Stimulated activated CD4-positive, alpha-beta T cell treated with anti-CD3 and anti-CD28 coated beads, TNF-alpha, amount 100 ng/mL, for 24 hours (primary cell): ENCODE measurements at places on chromosomes 12 and 14.

DNA sequence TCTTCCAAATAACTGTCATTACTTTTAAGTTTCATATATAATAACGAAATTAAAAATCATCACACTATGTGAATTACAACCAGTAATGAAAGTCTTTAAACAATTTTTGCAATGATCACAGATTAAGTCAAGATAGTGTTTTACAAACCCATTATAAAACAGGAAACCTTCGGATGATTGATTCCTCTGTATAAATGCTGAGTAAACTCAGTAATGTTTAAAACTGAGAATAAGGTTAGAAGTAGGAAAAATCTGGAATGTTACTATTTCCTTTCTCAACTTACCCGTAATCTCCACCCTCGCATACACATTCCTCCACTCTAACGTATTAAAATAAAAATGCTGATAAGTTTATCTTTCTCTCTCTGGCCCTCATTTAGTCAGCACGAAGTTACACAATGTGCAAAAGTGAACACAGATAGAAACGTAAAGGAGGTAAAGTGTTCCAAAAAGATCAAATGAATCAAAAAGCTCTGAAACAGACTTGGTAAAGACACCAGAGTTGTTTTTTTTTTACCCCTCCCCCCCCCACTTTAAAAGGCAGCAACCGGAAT, 1.6 kb downstream of the ZFC3H1 start:
- no peak for DNase-seq

- no peak for DNase-seq
Measured at GRCh38 chr14:20409226-20409625, 4.1 kb downstream of the TEP1 start.

DNA sequence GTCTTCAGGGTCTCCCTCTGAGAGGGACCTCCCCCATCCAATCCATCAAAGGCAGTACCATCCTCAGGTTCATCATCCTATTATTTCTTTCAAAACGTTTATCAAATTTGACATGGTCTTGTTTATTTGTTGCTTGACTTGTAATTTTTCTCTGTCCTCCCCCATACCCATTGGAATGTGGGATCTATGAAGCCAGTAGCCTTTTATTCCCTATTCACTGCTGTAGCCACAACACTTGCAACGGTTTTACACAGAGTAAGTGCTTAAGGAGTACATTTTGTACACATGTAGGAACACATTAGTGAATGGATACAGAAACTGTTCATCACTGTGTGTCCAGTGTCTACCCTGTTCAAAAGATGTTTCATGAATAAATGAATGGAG, 41.5 kb downstream of the IGF1 start:
- DNase-seq = no peak

- no peak for DNase-seq
Measured at GRCh38 chr12:46751173-46751572, 74.6 kb downstream of the SLC38A4 start.

GRCh38 chr14:23483236-23483854, 13.8 kb downstream of the NGDN start:
- no peak for DNase-seq

GRCh38 chr12:108629151-108629550, 4.5 kb downstream of the SELPLG start:
- DNase-seq = no peak

- no peak for DNase-seq
Measured at GRCh38 chr12:64675795-64676194, 65.5 kb downstream of the RASSF3 start.

GRCh38 chr12:110134691-110135411, 10.7 kb downstream of the IFT81 start:
- no peak for DNase-seq

DNA sequence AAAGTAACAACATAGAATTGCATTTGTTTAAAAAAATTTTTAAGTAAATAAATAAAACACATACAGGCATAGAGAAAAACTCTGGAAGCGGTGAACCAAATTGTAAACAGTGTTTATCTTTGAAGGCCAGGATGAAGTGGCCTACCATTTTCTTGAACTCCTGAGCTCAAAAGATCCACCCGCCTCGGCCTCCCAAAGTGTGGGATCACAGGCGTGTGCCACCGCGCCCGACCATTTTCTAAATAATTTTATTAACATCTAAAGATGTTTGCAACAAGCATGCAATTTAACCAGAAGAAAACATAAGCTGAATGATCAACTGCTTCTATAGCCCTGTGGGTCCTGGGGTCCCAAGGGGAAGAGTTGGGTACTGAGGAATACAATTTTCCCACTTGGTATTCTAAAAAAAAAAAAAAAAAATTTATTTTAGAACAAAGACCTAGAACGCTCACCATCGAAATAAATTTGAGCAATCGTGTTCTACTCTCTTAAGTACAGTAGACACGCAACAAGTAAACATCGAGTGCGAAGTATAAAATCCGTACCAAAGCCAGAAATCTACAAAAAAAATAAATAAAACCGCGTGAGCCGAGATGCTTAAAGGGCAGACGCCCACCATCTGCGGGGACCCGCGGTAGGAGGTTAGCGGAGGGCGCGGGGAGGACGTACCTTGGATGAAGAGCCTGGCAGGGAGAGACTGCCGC, 484 bp downstream of the MIS18BP1 start:
- no peak for DNase-seq

GRCh38 chr12:43957732-43958372, 122.0 kb downstream of the TMEM117 start:
- no peak for DNase-seq

GRCh38 chr14:57179273-57179672, 89.4 kb downstream of the EXOC5 start:
- no peak for DNase-seq

GRCh38 chr14:64696355-64696857, 7.8 kb upstream of the PLEKHG3 start:
- DNase-seq = no peak

GRCh38 chr12:122076743-122077495, 1.6 kb upstream of the MLXIP start:
- no peak for DNase-seq

GRCh38 chr12:10068644-10069043, 30.1 kb downstream of the CLEC1A start:
- DNase-seq = no peak

- no peak for DNase-seq
Measured at GRCh38 chr14:106530423-106531107, 1004.2 kb downstream of the TMEM121 start.

DNA sequence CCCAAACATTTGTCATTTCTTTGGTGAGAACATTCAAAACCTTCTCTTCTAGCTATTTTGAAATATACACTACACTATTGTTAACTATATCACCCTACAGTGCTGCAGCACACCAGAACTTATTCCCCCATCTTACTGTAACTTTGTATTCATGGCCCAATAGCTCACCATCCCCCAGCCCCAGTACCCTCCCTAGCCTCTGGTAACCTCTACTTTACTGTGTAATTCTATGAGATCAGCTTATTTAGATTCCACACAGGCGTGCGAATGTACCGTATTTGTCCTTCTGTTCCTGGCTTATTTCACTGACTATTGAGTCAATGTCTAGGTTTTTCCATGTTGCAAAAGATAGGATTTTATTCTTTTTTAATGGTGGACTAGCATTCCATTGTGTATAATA, 469.0 kb downstream of the TMEM132D start:
- no peak for DNase-seq

- DNase-seq = no peak
Measured at GRCh38 chr12:111792155-111792855, 25.6 kb downstream of the ALDH2 start.

DNA sequence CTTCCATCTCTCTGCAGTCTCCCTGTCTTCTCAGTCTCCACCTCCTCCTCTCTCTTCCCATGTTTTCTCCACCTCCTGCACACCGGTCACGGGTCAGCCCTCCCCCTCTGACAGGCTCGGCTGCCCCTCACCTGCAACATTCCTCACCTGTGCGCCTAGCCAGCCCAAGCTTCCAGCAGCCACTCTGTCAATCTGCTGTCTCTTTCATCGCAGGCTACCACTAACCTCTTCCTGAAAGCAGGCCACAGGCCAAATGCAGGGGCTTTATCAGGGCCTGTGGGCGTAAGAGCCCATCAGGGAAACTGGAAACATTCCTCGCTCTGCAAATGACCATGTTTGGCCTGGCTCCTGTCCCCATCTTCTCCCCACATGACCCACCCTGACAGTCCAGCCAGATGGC, 34.5 kb downstream of the CMKLR1 start:
- no peak for DNase-seq

DNA sequence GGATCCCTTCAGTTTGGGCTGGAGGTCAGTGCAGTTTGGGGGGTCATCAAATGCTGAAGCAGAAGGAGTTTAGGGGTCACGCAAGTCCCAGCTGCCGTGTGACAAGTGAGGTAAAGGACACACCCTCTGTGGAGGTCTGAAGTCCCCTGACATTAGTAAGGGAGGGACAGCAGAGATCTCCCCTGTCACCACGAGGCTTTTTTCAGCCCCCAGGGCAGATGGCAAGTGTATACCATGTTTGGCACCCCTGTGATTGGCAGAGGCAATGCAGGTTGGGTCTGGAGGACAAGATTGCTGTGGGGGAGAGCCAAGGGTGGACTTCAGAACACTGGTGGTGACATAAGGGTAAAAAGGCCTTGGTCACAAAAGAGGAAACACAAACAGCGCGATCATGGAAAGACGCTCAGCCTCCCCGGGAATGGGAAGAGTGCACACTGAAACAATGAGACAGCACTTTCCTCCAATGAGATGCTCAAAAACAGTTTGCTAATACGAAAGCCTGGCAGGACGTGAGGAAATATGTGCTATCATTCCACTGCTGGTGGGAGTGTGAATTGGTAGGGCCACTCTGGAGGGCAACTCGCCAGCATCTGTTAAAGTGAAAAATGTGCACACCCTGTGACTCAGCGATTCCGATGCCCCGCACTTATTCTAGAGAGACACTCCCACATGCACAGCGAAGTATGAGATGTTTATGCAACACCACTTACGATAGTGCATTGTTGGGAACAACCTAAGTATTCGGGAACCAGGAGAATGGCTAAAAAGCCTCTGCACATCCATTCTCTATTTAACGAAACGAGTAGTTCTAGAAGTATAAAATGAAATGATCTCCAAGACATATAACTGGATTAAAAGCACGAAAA, 14.4 kb upstream of the CD27 start:
- DNase-seq = peak; percentile 71

DNA sequence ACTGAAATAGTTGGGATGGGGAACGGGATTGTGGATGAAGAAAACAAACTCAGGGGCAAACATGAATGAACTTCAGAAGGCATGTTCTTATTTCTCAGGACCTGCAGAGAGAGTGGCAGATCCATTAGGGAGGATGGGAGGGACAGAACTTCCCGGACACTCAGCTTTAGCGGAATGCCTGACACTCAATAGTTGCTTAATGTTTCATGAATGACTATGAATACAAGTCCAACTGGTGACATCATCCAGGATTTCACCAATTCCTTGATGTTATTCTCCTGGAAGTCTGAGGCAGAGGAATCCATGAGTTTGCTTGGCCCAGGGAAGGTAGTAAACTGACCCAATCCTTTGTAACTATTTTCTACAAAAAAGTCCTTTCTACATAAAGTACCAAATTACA, 37.8 kb upstream of the LRRC10 start:
- no peak for DNase-seq

DNA sequence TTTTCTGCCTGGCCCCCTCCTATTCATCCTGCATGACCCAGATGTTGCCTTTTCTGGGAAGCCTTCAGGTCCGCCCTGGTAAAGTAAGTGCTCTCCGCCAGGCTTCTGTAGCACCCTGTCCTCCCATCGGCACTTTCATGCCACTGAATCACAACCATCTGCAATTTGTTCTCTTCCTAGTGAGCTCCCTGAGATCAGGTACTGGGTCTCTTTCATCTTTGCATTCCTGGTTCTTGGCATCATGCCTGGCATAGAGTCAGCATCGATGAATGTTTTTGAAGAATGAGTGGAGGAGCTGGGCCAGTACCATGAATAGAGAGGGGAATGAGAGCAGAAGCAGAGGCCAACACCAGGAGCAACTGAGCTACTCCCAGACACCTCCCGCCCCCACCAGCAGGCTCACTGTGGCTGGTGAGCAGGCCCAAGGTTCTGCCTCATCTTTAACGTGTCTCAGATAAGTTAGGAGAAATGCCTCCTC, 13.1 kb downstream of the ZDHHC22 start:
- DNase-seq = no peak

GRCh38 chr14:77909911-77910310, 110.0 kb downstream of the ADCK1 start:
- DNase-seq = no peak

DNA sequence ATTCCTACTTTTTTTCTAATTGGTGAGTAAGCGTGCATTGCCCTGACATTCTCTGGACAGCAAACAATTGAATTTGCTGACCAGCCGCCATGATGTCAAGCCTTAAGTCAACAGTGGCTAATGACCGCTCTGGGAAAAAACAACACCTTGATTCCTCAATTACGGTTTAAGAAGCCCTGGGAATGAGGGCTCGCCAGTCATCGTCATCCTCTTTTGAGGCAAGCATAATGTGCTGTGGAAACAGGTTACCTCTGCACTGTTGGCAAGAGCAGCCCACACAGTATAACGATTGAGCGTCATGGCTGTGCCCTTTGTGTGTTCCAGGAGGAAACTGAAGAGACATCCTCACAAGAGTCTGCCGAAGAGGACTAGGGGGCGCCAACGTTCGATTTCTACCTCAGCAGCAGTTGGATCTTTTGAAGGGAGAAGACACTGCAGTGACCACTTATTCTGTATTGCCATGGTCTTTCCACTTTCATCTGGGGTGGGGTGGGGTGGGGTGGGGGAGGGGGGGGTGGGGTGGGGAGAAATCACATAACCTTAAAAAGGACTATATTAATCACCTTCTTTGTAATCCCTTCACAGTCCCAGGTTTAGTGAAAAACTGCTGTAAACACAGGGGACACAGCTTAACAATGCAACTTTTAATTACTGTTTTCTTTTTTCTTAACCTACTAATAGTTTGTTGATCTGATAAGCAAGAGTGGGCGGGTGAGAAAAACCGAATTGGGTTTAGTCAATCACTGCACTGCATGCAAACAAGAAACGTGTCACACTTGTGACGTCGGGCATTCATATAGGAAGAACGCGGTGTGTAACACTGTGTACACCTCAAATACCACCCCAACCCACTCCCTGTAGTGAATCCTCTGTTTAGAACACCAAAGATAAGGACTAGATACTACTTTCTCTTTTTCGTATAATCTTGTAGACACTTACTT, 138.9 kb downstream of the HMGA2 start:
- no peak for DNase-seq

DNA sequence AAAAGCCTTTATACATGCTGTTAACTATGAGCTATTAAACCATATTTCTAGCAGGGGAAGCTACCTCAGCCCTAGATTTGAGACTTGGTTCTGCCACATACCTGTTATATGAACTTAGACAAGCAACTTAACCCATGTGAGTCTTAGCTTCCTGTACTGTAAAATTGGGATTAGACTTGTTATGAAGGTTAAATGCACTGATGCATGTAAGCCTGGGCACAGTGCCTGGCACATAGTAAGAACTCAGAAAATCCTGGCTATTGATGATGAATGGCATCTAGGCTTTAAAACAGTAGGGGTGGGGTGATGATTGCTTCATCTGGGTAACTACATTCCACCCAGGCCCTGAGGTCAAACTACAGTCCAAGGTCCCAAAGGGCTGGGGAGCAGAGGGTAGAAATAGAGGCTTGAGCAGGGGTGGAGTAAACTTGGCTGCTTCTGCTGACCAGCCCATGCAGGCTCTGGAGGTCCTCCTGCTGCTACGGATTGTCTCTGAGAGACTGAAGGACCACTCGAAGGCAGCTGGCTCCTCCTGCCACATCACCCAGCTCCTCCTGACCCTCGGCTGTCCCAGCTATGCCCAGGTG, 11.3 kb downstream of the ESPL1 start:
- no peak for DNase-seq
